Common myeloid progenitor, CD34-positive (primary cell): ENCODE measurements at places on chromosomes 12 and 14.

GRCh38 chr12:56551070-56551469 is 29.4 kb downstream of the RBMS2 start:
- DNase-seq, result no peak

- no peak for DNase-seq
Measured at GRCh38 chr12:89427508-89428156, 75.3 kb upstream of the DUSP6 start.

DNA sequence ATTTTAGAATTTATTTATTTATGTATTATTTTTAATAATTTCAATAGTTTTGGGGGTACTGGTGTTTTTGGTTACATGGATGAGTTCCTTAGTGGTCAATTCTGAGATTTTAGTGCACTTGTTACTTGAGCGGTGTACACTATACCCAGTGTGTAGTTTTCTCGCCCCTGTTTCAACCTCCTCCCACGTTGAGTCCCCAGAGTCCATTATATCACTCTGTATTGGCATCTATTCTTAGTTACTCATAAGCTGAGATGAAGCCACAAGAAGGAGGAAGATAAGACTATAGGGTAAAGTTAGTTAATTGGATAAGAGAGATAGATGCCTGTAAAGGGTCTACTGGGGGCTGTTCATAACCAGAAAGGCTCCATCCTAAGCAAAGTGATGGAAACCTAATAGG is 4.0 kb downstream of the C1S start:
- DNase-seq, result no peak

DNA sequence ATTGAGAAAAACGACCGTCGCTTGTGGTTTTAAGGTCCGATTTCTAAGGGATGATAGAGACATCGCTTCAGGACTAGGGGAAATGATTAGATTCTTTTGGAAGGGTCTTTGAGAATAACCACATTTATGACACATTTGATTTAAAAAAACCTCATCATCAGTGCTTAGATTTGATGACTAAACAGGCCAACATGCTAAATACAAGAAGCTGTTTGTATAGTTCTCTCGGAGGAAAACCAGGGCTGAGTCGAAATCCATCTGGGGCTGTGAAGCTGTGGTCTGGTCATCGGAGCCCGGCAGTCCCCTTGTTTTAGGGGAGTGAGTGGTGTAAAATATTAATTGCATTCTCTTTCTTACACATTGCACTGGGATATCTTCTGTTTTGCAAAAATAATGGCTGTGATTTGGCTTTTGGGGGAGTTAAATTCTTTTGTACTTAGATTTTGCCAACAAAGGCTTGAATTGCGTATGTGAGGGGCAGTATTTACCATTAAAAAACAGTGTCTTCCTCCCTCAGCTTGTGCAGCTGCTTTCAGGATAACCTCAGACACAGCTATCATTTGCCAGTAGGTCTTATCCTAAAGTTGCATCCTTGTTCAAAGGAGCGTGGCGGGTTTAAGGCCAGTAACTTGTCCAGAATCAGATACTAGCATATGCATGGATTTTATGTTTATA is 550 bp downstream of the GNG2 start:
- no peak for DNase-seq
